IMR-90 (cell line): ENCODE measurements at places on chromosomes 12 and 14. TPM values are rescaled to one million over a fixed set of nuclear protein-coding genes. Genes with fewer than 3 reads are reported as not detected.

CLEC4D gene
- polyA plus RNA-seq, result not detected in 2 replicates

AQP2 gene
- not detected in 2 replicates for polyA plus RNA-seq

SSPN gene
- 3.5 and 4.1 TPM in 2 replicates for polyA plus RNA-seq

WDR89 gene
- polyA plus RNA-seq, result 3.2 and 4.3 TPM in 2 replicates

TAS2R9 gene
- not detected in 2 replicates for polyA plus RNA-seq

TDRD9 gene
- 0.07 and 0.09 TPM in 2 replicates for polyA plus RNA-seq

CLEC4A gene
- polyA plus RNA-seq, result 0.29 and 0.44 TPM in 2 replicates

PPP1R1A gene
- not detected in 2 replicates for polyA plus RNA-seq

DNA sequence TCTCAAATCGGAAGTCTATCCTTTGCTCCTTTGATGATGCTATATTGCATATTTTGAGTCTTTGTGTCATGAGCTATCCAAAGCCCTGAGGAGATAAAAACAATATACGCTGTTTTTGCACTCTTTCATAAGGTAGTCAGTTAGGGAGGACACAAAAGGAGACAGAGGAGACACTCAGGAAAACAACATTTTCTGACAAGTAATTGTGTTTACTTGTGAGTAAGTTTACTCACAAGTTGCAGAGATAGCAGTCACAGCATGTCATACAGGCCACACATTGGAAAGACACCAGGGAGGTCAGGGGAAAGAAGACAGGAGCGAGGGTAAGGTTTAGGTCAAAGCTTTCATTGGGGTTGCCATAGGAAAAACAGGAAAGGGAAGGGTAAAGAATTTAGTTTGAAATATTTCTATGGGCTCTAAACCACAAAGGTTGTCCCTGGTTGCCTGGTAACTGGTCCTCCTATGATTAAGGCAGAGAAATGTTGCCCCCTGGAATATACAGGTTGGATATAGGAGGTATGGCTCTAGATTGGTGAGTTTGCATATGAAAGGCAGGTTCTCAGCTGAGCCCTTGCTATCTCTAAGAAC, 7.4 kb upstream of the GABARAPL1 start:
- peak; percentile 53 for DNase-seq

DNA sequence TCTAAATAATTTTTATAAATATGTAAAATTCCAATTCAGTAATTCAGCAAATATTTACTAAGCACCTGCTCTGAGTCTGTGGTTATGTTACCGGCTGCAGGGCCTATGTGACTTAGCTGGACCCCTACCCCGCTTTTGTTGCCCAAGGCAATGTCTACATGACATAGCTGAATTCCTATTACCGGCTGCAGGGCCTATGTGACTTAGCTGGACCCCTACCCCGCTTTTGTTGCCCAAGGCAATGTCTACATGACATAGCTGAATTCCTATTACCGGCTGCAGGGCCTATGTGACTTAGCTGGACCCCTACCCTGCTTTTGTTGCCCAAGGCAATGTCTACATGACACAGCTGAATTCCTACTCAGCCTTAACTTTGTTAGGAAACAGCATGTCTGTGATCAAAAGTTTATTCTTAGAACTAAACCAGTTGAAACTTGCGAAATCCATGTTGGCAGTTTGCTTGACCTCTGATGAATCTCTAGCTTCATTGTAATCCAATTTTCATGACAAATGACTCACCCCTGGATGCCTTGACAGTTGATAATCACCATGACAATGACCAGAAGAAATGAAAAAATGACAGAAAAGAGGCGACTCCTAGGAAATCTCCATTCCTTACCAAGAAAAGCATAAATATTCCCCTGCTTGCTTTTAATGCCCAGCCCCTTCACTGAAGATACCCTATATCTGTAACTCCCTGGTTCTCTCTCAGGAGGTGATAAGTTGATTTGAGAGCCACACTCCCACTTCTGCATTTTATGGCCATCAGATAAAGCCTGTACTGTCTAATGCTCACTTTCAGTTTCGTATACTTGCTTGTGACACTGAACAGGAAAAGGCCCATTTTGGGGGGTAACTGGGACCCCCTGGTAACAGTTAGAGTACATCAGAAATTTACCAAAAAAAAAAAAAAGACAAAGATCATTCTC, 148.4 kb upstream of the SYT10 start:
- DNase-seq, result no peak

- no peak for DNase-seq
These were observed 101.7 kb downstream of the BICD1 start for GRCh38 chr12:32208355-32208754.

DNA sequence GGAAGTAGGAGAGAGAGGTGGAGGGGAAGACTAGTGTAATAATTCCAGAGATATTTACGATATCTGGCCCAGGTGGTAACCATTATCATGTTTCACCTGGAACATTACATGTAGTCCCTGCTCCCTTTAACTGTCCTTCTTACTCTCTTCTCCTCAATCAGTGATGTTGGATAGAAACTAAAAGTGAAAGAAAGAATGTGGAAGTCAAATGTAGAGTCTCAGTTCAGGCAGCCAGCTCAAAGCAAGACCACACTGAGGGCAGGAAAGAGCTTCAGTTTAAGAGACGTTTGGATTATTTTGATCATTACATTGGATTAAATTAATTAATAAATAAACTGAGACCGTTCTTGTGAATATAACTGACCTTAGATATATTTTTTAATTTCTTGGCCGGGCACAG, 594.4 kb downstream of the FLRT2 start:
- DNase-seq, result no peak

- no peak for DNase-seq
These were observed 6.5 kb downstream of the NFE2 start for GRCh38 chr12:54294152-54294952.

DNA sequence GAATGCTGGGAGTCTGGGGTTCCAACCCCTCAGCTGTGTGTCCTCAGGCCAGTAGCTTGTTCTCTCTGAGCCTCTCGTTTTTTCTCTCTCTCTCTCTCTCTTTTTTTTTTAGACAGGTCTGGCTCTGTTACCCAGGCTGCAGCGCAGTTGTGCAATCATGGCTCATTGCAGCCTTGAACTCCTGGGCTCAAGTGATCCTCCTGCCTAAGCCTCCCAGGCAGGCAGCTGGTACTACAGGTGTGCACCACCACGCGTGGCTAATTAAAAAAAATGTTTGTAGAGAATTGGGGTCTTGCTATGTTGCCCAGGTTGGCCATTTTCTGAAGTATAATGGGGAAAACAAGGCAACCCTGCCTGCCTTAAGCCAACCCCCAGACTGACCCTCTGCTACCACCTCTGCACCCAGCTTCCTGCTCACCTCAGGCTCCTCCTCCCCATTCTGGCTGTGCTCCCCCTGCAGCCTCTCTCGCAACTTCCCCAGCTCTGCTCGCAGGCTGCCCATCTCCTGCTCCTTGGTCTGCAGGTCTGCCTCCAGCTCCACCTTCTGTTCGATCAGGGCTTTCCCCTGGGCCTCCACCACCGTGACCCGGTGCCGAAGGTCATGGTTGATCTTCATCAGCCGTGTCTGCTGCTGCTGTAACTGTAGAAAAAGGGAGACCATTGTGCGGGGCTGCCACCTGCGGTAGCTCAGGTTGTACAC, 35.2 kb downstream of the RILPL1 start:
- DNase-seq, result no peak

- no peak for DNase-seq
These were observed 3.9 kb upstream of the LHX5 start for GRCh38 chr12:113475451-113476175.

DNA sequence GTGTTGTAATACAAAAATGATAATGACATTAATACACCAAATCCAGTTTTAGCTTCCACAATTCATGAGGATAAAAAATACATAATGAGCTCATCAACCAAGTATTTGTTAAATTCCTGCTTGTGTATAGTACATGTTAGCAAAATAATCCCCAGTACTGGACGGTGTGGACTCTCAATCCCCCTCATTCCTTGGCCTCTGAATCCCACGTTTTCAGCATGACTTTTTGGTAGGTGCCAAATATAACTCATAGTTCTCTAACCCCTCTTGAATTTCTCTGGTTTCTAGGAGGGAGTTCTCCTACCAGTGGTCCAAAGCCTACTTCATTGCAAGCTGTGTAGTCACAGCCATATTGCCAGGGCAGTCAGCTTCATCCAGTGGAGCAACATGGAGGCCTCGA, 41.4 kb upstream of the EPS8 start:
- DNase-seq, result peak; percentile 82

GRCh38 chr14:67569651-67570290, 30.3 kb downstream of the PIGH start:
- DNase-seq, result no peak

- peak; percentile 30 for DNase-seq
These were observed 71.4 kb downstream of the AKAP6 start for GRCh38 chr14:32400480-32400879.

- no peak for DNase-seq
These were observed 69.3 kb upstream of the VSX2 start for GRCh38 chr14:74169906-74170305.

DNA sequence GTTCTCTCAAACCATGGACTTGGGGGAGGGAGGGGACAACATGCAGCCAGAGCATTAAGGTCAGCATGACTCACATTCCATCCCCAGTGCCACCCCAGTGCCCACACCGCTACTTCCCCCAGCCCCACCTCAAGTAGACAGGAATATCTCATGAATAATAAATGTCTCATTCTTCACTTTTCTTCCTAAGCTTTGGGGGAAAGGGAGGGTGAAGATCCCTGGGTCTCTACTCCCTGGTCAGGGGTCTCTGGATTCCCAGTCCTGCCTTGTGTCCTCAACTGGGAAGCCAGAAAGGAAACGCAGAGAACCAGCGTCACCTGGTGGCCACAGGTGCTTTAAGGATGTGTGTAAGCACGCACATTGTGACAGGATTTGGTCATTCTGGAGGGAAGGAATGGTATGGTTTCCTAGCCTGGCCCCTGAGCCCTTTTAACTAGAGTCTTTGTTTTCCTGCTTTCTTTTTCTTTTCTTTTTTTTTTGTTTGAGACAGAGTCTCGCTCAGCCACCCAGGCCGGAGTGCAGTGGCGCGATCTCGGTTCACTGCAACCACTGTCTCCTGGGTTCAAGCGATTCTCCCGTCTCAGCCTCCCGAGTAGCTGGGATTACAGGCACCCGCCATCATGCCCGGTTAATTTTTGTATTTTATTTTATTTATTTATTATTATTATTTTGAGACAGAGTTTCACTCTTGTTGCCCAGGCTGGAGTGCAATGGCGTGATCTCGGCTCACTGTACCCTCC, 3.4 kb downstream of the GPR84 start:
- DNase-seq, result peak; percentile 82

DNA sequence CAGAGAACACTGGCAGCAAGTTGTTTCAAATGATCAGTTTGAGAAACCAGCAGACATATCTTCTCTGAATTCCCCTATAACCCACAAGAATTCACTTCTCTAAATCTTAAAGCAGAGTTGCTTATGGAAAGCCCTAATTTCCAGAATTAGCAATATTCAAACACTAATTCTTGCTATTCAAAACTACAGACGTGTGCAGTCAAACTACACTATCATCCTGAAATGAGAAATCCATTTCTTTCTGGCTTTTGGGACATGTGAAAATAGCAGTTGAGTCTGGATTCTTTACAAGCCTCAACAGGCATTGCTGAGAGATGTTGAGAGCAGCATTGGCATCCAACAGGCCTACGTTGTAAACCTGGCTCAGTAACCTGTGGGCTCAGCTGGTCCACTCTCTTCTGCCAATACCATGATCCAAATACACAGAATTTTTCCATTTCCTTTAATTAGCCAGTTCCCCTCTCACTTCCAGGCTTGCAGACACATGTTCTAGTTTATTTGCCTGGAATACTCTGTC, 74.6 kb upstream of the TMTC1 start:
- DNase-seq, result no peak

- DNase-seq, result no peak
These were observed 43.2 kb upstream of the MYBPC1 start for GRCh38 chr12:101551362-101552114.

DNA sequence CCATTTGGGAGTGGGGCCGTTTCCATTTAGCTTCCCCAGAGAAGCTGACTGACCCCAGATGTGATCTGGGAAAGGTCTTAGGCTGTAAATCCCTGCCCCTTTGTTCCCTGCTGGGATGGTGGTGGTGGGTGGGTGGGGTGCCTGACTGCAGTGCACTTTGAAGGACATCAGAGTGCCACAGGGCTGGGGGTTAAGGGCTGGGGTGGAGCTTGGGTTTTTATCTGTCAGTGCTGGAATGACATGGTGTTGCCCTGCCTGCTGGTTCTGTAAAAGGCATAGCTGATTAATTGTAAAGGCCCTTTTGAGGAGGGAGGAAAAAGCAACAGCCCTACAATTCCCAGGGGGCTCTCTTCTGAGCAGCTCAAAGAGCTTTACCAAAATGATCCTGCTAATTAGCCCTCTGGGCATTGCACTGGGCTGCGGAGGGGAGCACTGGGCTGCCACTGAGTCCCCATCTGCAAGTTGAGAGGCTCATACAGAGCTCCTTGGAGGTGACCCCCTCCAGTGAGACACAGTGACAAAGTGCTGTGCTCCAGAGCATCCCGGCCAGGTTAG, 21.1 kb downstream of the PLEKHG3 start:
- no peak for DNase-seq

- DNase-seq, result no peak
These were observed 2.3 kb upstream of the GPR162 start for GRCh38 chr12:6819106-6820030.

DNA sequence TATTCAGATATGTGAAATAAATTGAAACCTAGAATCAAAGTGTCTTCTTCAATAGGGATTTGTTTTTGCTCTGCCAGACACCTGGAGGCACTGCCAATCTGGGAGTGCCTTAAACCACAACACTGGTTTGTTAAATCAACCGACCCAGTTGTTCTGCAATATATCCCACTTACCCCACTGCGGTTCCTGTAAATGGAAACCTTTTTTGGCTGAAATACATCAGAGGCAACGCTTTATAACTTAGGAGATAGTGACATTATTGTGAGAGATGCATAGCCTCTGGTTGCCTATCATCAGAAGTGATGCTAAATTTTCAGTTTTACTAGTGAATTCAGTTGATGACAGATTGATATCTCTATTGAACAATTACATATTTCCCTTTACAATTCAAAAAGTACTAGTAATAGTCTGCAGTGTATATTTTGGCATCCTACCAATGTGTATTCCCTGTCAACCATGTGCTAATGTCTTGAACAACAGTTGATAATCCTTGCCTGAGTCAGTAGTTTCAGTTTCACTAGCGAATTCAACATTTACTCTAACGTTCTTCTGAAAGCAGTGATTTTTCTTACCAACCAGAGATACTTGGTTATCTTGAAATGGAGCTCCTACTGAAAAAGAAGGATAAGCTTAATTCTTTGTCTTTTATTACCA, 30.5 kb downstream of the PPP2R5C start:
- DNase-seq, result peak; percentile 78

DNA sequence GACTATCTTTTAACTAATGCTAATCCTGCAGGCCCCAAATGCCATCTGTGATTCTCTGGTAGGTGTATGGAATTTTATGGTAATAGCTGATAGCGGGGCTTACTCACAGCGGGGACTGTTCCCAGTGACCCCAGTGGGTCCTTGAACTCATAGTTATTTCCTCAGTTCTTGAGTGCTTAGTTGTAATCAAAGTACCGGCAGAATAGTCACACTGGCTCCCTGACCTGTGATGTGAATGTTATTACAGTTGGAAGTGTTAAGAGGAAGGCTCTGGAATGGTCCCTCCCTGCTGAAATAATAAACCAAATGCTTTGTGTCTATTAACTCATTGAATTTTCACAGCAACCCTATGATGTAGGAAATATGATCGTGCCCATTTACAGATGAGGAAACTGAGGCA, 78.3 kb downstream of the NDUFA12 start:
- DNase-seq, result no peak

GRCh38 chr12:90741611-90742010, 213.4 kb downstream of the CCER1 start:
- DNase-seq, result no peak

GRCh38 chr14:102764220-102764671, 13.0 kb upstream of the TRAF3 start:
- no peak for DNase-seq
